ENCODE measurements at places on chromosomes 5 and 9.
A peak's percentile ranks its signal among the peaks of the same experiment; 100 is the strongest.

DNA sequence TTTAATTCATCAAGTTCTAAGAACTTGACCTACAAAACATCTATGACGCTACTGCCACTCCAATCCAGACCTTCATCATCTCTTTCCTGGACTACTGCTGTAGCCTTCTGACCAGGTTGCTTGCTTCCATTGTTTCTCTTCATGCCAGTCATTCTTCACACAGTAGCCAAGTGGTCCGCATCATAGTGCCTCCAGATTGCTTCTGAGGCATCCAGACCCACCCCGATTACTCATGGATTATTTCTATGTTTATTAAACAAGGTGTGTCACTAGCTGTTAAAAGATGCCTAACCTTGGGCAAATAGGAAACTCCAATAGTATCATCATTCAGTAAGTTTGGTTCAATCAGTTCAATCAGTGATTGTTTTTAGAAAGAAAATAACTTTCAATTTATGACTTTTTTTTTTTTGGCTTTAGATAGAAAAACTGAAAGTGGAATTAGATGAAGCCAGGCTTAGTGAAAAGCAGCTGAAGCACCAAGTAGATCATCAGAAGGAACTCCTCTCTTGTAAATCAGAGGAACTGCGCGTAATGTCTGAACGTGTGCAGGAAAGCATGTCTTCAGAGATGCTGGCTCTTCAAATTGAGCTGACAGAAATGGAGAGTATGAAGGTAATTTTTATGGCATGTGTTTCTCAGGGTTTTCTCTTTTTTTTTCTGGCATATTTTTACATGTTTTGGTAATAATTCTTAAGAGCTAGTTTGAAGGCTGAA lies 9.5 kb downstream of the SPDL1 start:
- no peak for DNase-seq

DNA sequence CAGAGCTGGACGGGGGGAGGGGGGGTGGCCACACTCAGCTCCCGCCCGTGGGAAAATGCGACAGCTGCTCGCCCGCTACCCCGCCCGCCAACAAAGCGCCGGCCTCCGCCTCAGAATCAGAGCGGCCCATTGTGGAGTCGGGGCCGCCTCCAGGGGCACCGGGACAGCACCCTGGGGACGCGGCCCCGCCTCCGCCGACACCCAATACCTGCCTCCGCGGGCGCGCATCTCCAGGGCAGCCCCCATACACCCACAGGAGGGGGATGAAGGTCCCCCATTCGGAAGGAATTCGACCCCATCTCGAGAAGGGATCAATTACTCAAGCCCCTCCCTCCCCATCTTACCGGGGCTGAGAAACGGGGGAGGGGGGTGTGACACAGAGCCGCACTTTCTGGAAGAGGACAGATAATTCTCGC lies 1.3 kb downstream of the NOTCH1 start:
- peak; percentile 78 for DNase-seq

GRCh38 chr5:78269088-78269703 lies 25.3 kb downstream of the AP3B1 start:
- no peak for DNase-seq

DNA sequence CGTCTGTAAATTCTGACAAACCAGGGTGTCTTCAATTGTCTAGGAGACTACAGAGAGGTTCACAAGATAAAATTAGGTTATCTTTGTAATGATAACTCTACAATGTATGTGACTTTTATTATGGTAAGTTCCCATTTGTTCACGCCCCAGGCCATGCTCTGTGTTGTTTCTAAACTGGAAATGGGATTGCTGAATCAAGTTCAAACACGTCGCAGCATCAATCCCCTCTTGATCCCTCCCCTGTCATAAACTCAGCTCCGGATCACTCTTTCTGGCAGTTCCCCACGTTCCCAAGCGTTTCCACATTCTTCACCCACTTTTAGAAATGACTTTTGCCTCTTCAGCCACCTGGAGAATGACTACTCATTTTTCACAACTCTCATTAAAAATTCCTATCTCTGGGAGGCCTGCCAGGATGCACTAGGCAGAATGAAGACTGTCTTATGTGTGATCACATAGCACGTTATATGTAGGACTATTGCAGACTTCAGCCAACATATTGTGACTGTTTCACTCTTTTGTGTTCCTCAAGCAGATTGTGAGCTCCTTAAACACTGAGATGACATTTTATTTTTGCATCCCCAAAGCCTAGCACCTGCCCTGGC lies 1124.2 kb upstream of the WWC1 start:
- DNase-seq = no peak

- peak; percentile 18 for DNase-seq
These were observed 60.7 kb downstream of the MAT2B start for GRCh38 chr5:163565931-163566608.

- no peak for DNase-seq
These were observed 237.2 kb downstream of the ROR2 start for GRCh38 chr9:91712811-91713210.

- no peak for DNase-seq
These were observed 363.6 kb downstream of the SH3GL2 start for GRCh38 chr9:17942498-17942897.

DNA sequence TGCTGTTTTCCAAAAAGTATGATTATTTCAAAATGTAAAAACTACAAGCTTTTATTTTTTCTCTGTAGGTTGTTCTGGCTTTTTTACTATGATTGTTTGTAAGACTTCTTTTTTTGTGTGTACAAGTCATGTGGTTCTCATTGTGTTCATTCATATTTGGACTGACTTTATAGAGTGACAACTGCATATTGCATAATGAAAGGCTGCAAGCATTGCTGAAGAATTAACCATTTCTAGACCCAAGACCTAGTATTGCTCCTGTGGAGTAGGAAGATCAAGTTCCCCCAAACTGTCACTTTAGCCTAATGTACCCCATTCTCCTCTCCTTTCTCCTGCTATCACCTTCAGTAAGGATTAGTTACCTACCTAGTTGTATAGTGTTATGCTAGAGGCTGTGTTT lies 10.0 kb downstream of the MAP1B start:
- no peak for DNase-seq

- DNase-seq = no peak
These were observed 137.2 kb upstream of the ZNF608 start for GRCh38 chr5:124883681-124884080.

- no peak for DNase-seq
These were observed 1.5 kb downstream of the SEPTIN8 start for GRCh38 chr5:132775476-132775961.

- peak; percentile 68 for DNase-seq
These were observed 128.9 kb downstream of the BARX1 start for GRCh38 chr9:93826209-93826608.

DNA sequence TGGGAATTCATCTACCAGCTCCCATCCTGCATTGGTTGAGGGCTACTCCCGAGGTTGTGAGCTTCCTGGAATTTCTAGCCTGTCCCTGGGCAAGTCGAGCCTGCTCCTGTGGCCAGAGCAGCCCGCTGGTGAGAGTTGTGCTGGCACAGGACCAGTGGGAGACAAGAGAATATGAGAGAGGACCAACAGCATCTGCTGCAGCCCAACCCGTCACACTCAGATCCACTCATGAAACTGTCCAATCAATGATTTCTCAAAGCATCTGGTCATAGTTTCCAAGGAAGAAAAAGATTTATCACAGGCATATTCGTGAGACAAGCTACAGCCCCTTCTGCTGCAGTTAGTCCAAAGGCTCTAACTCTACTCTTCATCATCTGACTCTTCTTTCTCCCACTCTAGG lies 64.4 kb upstream of the RAI14 start:
- DNase-seq = no peak

DNA sequence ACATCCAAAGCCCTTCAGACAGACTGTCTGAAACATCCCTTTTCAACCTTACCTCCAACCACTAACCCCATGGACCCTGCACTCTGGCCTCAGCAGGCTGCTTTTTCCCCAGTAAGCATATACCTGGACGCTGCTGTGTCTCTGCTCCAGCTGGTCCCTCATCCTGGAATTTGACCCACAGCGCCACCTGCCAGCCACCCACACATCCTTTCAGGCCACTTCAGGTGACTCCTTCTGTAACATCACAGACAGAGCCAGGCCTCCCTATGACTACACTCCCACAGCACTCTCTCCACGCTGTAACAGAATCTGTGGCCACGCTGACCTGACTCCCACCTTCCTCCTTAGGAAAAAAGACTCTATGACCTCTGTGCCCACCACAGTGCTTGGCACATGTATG lies 3.4 kb downstream of the MGAT1 start:
- no peak for DNase-seq

DNA sequence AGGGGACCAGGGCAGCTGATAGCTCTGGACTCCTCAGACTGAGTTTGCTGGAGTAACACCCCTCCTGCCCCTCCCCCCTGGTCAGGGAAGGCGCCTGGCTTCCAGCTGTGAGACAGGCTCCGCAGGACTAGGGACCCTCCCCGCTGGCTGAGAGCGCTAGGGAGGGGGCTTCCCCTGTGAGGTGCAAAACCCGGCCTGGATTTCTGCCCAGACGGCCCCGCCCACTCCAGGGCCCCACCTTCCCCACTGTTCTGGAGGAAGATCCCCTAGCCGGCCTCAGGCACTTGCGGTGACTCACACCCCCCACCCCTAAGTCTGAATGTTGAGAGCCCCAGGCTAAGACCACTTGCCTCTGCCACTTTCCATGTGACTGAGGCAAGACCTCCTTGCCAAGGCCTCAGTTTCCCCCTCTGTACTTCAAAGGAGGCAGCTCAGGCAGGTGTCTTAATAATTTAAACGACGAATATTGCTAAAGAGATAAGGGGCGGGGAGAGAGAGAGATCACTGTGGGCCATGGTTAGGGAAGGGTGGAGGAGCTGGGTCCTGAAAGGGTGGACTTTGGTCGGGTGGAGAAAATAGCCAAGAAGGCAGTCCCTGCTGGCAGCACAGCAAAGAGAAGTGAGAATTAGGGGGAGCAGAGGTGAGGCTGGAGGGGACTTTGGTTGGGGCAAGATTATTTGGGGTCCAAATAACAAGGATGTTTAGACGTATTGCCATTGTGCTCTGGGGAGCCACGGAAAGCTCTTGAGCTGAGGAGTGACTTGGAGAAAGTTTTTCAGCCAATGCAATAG lies 1.0 kb upstream of the DAB2IP start:
- peak; percentile 33 for DNase-seq

DNA sequence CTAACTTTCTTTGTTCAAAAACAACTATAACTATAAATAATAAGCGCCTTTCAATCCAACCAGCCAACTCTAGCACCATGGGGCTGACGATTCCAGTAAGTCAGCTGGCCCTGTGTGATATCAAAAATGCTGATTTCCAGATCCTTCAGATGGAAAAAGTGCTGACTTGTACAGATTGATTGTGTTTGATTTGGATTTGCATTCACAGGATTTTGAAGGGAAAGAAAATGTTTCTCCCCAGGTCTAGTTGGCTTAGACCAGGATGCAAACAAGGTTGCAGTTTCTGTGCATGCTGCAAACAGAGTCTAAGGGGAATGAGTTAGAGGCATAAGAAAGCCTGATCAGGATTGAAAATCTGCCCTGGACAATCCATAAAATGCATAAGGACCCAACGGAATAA lies 68.9 kb downstream of the SLC1A3 start:
- DNase-seq = no peak

DNA sequence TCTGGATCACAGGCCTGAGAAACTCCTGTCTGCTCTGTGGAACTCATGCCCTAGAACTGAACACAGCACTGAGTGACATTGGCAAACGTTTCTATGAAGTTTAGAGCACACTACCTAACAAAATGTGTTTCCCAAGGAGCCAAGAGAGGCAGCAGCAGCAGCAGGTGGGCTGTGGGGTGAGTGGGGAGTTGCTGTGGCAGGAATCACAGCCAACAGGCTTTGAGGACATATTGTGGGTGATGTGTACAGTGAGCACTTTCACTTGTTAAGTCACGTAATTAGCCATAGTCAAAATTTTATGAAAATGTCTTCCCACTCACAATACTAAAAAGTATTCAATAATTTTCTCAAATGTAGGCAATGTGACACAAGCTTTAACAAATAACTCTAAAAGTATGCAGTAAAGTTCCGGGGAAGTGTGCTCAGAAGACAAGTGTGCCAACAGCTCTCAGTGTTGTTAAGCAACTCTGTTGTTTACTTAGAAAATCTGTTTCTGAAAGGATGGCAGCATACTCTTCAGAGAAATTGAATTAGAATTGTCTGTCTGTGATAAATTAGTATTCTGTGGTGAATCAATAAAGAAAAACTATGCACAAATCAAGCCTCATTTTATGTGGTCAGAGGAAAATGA lies 482.1 kb downstream of the SEMA5A start:
- DNase-seq = no peak

DNA sequence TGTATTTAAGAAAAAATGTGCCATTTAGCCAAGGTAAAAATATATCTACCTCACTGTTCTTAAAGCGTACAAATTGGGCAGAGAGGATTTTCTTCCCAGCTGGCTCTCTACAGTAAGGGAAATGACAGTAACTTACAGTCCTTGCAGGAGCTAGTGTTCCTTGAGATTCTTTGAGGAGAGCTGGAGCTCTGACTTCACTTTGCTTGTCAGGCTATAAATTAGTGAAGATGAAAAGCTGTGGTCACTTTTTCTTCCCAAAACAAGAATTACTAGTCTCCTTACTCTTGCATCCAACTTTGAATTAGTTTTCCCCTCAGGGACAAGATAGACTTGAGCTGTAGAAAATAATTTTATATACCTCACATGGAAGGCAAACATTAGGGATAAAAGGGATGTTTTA lies 129.9 kb downstream of the ZSWIM6 start:
- DNase-seq = no peak

GRCh38 chr5:138884554-138884953 lies 9.4 kb upstream of the LRRTM2 start:
- DNase-seq = no peak

- DNase-seq = no peak
These were observed 42.9 kb downstream of the ZCCHC7 start for GRCh38 chr9:37163299-37163698.

GRCh38 chr5:172438319-172438668 lies 16.0 kb downstream of the SH3PXD2B start:
- DNase-seq = no peak
